T-helper 1 cell (primary cell): ENCODE measurements at places on chromosomes 16 and 17.

DNA sequence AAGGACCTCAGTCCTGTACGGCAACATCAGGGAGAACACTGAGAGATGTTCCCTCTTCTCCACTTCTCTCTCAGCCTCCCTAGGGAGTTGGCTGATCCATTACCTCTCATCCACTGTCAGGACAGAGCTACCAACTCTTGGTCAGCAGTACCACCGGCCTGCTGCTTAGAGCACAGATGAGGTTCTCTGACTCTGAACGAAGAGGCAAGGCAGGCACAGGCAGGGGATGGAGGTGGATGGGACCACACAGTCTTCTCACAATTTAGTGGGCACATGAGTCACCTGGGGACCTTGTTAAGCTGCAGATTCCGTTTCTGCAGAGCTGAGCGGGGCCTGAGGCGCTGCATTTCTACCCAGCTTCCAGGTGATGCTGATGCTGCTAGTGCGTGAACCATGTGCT, 128.6 kb upstream of the CCL2 start:
- no peak for DNase-seq

- DNase-seq, result no peak
Observed at GRCh38 chr16:4862639-4863038, 15.4 kb downstream of the UBN1 start.

DNA sequence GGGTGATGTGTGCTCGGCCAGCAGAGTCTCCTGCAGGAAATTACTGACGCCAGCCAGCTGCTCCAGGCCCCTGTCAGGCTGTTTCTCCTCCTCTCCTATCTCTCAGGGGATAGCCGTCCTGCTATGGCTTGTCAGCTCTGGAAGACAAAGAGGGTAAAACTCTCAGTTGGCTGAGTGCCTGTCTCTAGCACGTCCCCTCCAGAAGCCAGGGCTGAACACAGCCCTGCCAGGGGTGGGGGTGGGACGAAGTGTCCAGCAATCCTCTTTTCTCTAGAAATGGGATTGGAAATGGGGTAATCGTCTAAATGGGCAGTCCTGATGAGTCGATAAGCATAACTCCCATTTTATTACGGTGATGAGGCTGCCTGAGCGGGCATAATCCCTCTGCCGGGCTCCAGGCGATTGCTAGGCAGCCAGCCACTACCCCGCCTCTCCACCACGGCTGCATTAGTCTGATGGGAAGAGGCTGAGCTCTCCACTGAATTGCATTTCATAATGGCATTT, 89.1 kb upstream of the GNAO1 start:
- DNase-seq, result no peak

GRCh38 chr17:7862692-7863437, 5.1 kb downstream of the CYB5D1 start:
- DNase-seq, result no peak

DNA sequence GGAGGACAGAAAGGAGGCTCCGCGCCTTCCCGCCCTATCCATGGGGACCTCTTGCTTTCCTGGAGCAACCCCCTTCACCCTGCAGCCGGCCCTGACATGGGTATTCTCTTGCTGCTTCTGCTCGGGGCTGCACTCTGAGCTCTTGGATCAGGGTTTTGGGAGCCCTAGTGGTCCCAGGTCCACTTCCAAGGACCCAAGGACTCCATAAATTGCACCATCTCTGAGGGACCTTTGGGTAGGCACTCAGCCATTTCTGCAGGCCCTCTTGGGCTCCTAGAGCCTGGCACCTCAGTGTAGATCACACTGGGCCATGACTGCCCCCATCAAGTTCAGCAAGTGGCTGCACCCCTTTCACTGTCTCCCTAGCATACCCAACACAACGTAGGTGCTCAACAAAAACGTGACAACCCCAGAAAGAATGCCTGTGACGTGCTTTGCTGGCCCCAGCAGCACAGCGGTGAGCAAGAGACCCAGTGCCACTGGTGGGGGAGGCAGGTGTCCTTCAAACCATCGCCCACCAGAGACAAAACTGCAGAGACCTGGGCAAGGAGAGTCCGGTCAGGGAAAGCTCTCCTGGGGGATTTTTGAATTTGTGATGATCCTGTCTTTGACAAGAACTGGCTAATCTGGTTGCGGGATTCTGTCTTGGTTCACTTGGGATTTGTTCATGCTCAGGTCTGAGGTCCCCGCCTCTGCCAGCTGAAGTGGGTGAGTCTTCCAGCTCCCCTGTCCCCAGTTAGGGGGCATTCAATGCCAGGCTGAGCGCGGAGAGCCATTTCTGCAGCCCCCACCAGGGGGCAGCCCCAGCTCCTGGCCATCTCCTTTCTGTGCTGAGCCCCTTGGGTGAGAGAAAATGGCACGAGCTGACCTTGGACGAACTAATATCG, 2.5 kb upstream of the RAB11FIP4 start:
- no peak for DNase-seq

DNA sequence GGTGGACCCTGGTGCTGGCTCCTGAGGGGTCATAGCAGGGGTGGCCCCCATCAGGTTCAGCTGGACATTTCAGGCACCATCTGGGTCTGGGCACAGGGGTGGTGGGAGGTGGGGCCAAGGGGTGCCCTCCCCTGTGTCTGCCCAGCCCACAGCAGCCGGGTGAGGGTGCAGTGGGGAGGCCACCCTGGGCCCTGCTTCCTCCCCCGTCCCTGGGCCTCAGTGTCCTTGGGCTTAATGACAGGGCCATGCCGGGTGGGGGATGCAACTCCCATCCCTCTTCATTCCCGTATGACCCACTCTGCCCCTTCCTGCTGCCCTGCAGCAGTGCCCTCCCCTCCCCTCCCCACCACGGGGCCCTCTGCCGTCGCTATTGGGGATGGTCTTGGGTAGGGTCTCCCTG, 10.7 kb downstream of the CPNE7 start:
- no peak for DNase-seq

- no peak for DNase-seq
Observed at GRCh38 chr17:7613769-7614424, 800 bp downstream of the FXR2 start.

GRCh38 chr17:9001559-9001958, 19.8 kb upstream of the NTN1 start:
- DNase-seq, result no peak

DNA sequence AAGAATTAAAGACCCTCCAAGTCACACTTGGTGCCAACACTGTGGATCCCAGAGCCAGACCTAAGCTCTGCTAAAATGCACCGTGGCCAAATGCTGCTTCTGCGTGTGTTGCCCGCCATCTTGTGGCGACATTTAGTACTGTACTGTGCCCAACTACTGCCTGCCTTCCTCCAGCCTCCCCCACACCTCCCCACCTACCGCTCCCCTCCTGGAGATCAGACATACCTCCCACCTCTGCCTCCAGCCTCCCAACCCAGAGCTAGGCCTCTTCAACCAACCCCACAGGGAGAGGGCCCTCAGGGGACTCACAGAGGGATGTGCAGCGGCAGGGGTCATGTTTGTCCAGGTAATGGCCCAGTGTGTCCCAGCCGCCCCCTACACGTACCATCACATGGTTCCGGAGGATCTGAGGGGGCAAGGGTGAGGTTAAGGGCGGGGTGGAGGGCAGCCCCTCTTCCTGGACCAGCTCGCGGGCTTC, 5.5 kb downstream of the GAS2L2 start:
- peak; percentile 65 for DNase-seq
